ENCODE measurements at places on chromosomes 13 and 19.

DNA sequence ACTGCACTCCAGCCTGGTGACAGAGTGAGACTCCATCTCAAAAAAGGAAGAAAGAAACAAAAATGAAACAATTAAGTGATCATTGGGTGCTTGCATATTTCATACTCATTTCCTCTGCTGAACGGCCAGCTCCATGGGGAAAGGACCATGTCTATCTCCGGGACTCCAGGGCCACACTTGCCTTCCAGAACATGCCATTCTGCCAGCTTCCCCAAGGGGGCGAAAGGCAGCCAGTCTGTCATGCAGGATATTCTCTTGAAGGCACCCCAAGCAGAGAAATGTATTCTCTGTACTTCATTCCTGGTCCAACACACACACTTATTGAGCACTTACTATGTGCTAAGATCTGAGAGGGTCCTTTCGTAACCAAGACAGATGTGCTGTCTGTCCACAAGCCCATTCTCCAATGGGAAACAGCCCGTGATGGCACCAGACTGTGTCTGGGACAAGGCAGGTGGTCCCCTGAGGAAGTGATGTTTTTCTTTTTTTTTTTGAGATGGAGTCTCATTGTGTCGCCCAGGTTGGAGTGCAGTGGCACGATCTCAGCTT, 10.2 kb upstream of the CARM1 start:
- DNase-seq: no peak

DNA sequence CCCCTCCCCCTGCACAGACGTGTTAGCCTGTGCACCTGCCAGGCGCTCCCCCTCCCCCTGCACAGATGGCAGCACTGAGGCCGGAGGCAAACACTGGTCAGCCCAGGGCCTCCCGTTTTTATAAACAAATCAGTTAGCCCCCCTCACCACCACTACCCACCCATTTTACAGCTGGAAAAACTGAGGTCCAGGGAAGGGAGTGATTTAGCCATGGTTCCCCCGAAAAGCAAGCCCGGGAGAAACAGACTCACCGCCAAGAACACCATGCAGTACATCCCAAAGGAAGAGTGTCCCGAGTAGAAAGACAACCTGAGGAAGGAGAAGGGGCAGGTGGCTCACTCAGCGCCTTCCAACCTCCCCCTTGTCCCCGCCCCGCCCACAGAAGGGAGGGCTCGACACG, 8.7 kb downstream of the PLPP2 start:
- no peak for DNase-seq

DNA sequence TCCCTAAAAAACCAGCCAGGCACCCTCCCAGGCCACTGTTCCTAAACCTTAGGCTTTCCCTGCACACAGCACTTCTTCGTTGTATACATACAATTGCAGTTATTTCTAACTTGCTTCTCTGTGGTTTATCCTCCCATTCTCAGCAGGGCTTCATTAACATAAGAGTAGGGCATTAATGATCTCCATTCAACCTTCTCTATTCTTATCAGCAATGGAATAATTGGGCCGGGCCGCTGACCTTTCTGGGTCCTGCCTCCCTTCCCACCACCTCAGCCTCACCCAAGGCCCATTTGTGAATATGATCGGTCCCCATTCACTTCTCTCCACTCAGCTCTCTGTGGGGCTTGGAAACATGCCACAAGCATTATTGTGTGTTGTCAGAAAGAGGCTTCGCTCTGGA, 184.2 kb downstream of the SUCLA2 start:
- DNase-seq: no peak

GRCh38 chr19:45122832-45123231, 29.9 kb downstream of the PPP1R37 start:
- DNase-seq: no peak

DNA sequence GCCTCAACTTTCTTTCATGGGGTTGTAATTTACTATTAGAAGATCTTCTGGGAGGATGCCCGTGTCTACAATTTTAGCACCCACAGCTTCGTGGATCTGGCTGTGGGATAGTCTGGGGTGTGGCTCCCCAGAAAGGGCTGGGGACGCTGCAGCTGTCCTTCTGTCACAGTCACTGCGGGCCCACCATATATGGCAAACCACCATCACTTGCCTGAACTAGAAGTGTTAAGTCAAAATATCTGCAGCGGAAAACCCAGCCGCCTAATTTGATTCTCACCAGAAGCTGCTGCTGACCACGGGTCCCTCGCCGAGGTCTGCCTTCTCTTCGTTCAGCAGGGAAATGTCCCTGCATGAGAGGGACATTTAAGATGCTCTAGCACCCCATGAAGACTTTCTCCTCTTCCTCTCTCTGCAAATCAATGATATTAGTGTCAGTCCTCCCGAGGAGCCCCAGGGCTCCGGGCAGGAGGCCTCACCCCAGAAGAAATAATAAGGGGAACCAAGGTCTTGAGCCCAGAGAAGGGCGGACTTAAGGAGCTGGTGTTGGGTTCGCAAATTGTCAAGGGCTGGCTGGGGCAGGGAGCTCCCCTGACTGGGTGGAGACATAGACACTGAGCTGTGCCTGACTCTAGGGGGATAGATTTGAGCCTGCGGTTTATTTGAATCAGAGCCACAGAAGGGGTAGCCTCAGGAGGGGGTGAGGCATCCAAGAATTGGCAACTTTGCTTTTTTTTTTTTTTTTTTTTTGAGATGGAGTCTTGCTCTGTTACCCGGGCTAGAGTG, 3.0 kb upstream of the MATK start:
- no peak for DNase-seq

DNA sequence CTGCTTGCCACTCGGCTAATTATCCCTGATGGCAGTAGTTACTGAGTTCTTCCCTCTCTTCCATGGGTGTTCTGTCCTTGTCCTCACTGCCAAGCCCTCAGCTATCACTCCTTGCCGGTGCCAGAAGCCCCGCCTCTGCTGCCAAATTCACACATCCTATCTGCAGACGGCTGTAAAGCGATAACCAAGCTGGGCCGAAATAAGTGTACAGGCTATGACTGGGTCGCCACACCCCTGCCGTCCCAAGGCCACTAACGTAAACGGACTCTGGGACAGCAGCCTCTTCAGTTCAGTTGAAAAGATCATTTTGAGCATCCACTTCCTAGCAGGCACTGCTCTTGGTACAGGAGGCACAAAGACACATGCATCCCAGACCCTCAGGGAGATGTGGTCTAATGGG, 13.3 kb downstream of the SLC7A1 start:
- DNase-seq: no peak

DNA sequence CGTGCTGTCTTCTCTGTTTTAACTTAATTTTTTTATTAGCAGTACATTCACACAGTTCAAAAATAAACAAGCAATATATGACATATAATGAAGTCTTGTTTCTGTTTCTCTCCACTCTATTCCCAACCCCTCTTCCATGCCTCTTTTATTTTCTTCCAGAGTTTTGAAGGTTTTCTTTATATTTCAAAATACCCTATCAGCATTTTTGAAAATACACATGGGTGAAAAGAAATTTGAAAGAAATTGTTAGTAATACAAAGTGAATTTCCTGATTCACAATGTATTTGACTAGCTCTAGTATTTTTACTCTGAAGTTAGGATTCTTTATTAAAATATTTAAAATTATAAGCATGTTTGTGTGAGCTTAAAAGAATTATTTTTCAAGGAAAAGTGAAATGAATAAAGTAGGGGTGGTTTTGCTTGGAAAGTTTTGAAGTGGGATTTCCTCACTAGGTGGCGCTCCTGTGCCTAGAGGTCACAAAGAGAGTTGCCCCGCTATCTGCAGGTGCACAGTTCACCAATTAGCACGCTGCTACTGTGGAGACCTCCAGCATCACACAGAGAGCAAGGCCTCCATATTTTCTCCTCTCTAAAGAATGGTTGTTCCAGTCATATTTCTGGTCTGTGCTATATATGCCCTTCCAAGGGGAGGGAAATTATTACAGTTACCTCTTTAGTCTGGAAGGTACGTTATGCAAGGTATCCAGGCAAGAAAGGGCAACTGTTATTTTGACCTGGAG, 37.6 kb downstream of the SOX21 start:
- no peak for DNase-seq

DNA sequence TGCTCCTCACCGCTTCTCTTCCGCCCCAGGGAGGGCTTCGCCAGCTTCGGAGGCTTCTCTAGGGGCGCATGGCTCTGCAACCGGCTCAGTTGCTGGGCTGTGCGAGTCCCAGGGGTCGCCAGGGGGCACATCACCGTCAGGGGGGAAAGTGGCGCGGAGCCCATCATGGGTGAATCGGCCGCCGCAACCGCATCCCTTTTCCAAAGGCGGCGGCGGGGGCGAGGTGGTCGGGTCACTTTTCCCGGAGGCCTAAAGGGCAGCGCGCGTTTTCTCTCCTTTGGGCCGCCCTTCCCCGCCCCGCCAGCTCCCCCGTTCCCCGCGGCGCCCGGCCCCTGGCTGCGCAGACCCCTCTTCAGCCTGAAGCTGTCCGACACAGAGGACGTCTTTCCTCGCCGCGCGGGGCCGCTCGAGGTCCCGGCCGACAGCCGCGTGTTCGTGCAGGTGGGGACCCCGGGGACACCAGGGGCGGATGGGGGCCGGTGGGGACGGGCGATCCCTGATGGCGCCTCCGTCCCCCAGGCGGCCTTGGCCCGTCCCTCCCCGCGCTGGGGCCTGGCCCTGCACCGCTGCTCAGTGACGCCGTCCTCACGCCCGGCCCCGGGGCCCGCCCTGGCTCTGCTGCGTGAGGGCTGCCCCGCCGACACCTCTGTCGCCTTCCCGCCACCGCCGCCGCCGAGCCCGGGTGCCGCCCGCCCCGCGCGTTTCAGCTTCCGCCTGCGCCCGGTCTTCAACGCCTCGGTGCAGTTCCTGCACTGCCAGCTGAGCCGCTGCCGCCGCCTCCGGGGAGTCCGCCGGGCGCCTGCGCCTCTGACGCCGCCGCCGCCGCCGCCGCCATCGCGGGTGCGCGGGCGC, 1.7 kb downstream of the TGFBR3L start:
- DNase-seq: no peak

DNA sequence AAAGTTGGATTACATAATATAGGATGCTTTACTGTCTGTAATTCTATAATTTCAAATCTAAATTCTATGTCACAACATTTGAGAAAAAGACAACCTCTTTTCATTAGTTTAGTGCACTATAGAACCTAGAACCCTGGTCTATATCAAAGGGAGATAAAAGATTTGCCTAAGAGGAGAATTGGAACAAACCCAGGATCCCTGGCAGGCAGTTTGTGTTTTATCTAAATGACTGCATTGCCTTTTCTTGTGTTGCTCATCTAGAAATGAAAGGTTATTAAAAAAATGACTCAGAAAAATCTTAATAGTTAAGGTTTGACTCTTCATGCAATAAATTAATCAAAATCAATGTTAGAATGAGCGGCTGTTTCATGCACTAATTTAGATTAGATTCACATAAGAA, 96.7 kb downstream of the PCDH9 start:
- DNase-seq: no peak

GRCh38 chr13:111536075-111536642, 215.7 kb downstream of the TEX29 start:
- no peak for DNase-seq

DNA sequence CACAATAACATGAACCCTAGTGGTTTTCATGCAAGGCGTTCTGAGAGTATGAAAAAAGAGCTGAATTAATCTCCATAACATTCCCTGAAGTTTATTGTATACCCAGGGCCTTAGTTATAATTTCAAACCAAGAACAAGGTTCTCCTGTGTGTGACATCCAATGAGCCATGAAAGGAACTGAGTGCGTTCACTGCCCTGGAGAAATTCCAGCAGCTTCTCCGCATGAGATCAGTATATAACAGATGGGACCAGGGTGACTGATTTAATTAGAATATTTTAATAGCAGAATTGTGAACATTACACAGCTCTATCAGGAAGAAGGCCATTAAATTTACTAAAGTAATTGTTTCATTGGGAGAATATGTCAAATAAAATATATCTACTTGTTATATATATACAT, 1190.5 kb upstream of the SLC10A2 start:
- DNase-seq: no peak

DNA sequence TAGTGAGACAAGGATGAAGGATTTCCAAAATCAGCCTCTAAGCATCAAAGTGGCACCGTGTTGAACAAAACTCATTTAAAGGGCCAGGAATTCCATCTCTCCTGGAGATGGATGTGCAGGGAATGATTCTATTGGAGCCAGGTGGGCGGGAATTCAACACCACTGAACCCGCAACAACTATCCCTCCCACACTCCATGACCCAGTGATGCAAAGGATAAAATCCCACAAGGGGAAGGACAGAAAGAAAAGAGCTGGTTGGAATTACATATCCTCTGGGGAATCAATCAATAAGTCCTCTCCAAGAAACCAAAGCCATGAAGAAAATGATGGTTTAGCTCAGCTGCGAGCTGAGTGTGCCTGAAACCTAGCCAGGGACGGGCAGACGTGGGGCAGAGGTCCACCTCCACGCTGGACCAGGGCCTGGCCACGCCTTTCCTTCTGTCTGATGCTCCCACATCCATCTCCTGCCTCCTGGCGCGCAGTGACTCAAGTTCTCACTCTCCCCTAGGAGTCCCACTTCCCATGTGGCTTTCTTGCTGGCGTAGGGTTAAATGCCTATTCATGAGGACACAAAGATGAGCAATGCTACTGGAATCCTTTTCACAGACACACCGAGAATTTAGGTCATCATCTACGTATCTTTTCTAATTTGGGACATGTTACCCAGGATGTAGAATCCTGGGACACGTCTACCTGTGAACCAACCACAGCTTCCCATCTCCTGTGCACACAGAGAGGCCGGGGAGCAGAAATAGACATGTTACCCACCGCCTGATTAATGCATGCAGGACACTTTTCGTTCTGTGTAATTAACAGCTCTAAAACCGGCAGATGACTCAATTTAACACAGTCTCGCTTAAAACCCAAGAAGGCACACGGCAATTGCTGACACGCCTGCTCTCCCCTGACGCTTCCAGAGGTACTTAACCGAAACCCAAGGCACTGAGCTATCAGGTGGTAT, 48.6 kb downstream of the PEPD start:
- no peak for DNase-seq

- no peak for DNase-seq
Measured at GRCh38 chr19:19624032-19624570, 3.9 kb downstream of the LPAR2 start.

DNA sequence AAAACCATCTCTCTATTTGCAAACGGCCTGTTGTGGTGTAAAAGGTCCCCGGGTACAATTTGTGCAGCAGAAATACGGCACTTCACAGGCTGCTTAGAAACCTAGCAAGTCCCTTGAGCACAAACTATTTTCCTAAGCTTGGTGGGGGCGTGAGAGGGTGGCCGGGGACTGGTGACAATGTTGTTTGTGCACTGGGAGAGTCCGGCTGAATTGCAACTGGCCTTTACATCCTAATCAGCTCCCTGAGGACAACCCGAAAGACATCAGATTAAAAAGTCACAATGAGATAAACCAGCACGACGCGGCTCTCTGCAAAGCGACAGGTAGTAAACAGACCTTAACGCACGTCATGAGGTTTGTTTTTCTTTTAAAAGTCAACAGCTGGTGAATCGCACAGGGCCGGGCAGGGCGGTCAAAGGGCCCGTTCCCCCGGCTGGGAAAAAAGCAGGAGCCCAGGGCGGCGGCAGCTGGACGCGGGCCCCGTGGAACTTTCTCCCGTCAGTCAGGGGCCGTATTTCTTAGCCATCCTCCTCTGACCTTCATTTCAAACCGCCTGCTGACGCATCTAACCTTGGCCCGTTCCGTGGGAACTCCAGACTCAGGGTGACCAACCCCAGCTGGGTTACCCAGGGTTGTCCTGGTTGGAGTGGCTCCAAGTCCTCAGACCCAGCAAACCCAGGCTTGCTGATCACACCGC, 112.3 kb downstream of the GADD45B start:
- no peak for DNase-seq

GRCh38 chr19:49064768-49065611, at the start of gene NTF4:
Gene NTF4, minus strand, starts transcription at chr19:49064818. Its CDS starts 2,821 bp downstream, at chr19:49061997.
- no peak for DNase-seq

Measured in stimulated activated CD8-positive, alpha-beta memory T cell treated with anti-CD3 and anti-CD28 coated beads, Interleukin-12 subunit alpha, Interleukin-12 subunit beta, amount 100 ng/mL, for 4 hours (primary cell).